Calu3 (cell line): ENCODE measurements at places on chromosomes 7 and 10. TPM values are rescaled to one million over a fixed set of nuclear protein-coding genes. Genes with fewer than 3 reads are reported as not detected.

FFAR4 gene
- 0.61 and 0.97 TPM in 2 replicates for total RNA-seq

HOXA3 gene
- total RNA-seq, result 15.9 and 20.9 TPM in 2 replicates

DKK1 gene
- total RNA-seq, result 122 and 145 TPM in 2 replicates

GRCh38 chr10:103504181-103504783 lies 10.8 kb downstream of the NEURL1 start:
- peak overlapping the region; percentile 50 for H3K27ac ChIP-seq
- H3K36me3 ChIP-seq, result no peaks in the 10 kb centered on the region
- peak; percentile 59 for DNase-seq
- H3K27me3 ChIP-seq, result peaks cover 59% of the 10 kb centered on the region
- H3K4me1 ChIP-seq, result peaks cover 18% of the 10 kb centered on the region

- DNase-seq, result no peak
- no peak overlapping the region for H3K27ac ChIP-seq
- H3K27me3 ChIP-seq, result no peaks in the 10 kb centered on the region
- no peak overlapping the region for H3K4me3 ChIP-seq
- peaks cover 16% of the 10 kb centered on the region for H3K36me3 ChIP-seq
Measured at GRCh38 chr7:44665531-44666213, 59.2 kb downstream of the OGDH start.

GRCh38 chr10:100759331-100759730 lies 13.9 kb downstream of the PAX2 start:
- DNase-seq, result peak; percentile 16
- H3K27me3 ChIP-seq, result peaks cover 96% of the 10 kb centered on the region
- H3K4me1 ChIP-seq, result no peaks in the 10 kb centered on the region
- no peak overlapping the region for H3K27ac ChIP-seq

DNA sequence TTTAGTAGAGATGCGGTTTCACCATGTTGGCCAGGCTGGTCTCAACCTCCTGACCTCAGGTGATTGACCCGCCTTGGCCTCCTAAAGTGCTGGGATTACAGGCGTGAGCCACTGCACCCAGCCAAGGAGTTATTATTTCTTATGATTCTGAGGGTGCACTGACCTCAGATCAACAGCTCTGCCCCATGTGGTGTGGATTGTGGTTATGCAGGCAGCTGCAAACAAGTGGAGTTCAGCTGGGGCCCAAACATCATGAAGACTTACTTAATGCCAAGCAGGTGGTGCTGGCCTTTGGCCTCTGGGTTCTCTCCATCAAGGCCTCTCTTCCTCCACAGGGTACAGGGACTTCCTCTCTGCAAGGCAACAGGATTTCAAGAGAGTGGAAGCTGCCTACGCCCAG lies 45.1 kb upstream of the OPTN start:
- H3K36me3 ChIP-seq, result no peaks in the 10 kb centered on the region
- H3K4me1 ChIP-seq, result no peaks in the 10 kb centered on the region
- H3K27ac ChIP-seq, result no peak overlapping the region
- H3K27me3 ChIP-seq, result peaks cover 77% of the 10 kb centered on the region

DNA sequence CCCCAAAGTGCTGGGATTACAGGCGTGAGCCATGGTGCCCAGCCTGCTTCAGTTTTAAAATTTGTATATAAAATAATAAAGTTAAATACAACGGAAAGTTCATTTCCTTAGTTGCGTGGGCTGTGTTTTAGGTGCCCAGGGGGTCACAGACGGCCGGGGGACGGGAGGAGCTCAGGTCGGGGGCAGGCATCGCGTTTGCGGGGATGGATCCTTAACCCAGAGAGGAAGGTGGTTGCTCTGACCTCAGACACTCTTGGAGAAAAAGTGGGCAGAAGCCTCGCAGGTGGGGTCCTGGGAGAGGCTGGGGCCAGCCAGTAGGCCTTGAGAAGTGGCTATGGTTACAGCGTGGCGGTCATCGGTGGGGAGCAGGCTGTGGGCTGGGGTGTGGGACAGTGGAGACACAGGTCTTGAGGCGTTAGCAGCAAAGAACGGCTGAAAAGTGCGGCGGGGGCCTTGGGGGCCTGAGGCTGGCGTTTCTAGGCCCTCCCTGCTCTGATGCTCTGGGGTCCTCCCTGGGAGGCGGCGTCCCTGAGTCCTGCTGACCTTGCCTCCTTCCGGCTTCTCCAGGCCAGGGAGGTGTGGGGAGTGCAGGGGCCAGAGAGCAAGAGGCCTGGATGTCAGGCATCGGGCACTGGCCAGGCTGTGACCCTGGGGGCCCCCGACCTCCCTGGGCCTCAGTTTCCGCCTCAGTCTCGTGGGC lies 54.4 kb downstream of the UNCX start:
- no peaks in the 10 kb centered on the region for H3K36me3 ChIP-seq
- peaks cover 7% of the 10 kb centered on the region for H3K4me1 ChIP-seq
- H3K27ac ChIP-seq, result no peak overlapping the region
- H3K27me3 ChIP-seq, result peaks cover 95% of the 10 kb centered on the region

GRCh38 chr7:93205046-93205445 lies 21.2 kb downstream of the HEPACAM2 start:
- no peak overlapping the region for H3K4me3 ChIP-seq
- H3K27ac ChIP-seq, result no peak overlapping the region
- H3K4me1 ChIP-seq, result no peaks in the 10 kb centered on the region
- no peak for DNase-seq
- H3K27me3 ChIP-seq, result no peaks in the 10 kb centered on the region

DNA sequence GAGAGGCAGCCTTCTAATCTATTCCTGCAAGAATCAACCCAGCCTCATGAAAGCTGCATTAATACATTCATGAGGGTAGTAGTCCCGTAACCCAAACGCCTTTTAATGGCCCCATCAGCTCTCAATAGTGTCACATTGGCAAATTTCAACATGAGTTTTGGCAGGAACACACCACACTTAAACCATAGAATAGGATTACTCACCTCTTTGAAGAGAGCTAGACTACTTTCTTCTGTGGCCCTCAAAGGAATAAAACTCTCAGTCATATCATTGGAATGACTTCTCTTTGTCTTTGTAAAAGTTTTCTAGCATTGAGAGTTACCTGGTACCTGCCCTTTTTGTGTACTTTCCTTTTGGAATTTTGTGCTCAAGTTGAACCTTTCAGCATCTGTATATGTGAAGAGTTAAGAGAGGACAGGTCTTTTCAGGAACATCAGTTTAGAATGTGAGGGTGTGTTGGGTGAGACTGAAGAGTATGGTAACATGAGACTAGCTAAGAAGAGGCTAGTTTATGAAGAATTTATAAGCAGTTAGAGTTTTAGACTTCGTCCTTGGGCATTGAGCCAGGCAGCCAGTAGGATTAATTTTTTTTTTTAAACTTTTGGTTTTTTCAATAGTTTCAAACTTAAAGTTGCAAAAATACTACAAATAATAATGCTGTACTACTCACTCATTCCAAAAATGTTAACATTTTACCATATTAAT lies 92.6 kb downstream of the MLLT10 start:
- peak overlapping the region; percentile 46 for H3K27ac ChIP-seq
- no peaks in the 10 kb centered on the region for H3K36me3 ChIP-seq
- H3K4me3 ChIP-seq, result no peak overlapping the region
- DNase-seq, result no peak
- H3K4me1 ChIP-seq, result no peaks in the 10 kb centered on the region

DNA sequence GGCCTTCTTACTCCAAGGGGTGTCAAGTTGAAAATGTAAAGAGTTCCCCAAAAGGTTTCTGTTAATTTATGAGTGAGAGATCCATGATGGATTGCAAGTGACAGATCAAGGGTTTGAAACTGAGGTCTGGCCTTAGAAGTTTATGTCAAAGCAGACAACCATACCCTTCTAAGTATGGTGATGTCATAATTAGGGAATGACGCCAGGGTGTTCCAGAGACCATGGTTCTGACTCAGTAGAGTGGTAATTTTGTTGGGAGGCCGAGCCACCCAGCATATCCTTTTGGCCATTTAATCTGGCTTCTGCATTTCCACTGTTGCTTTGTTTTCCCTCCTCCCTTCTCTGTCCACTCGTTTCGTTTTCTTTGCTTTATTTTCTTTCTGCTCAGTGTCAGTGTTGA lies 2.7 kb downstream of the TRUB1 start:
- no peaks in the 10 kb centered on the region for H3K4me1 ChIP-seq
- H3K36me3 ChIP-seq, result peaks cover 27% of the 10 kb centered on the region
- H3K4me3 ChIP-seq, result no peak overlapping the region
- H3K27me3 ChIP-seq, result no peaks in the 10 kb centered on the region
- no peak overlapping the region for H3K27ac ChIP-seq

DNA sequence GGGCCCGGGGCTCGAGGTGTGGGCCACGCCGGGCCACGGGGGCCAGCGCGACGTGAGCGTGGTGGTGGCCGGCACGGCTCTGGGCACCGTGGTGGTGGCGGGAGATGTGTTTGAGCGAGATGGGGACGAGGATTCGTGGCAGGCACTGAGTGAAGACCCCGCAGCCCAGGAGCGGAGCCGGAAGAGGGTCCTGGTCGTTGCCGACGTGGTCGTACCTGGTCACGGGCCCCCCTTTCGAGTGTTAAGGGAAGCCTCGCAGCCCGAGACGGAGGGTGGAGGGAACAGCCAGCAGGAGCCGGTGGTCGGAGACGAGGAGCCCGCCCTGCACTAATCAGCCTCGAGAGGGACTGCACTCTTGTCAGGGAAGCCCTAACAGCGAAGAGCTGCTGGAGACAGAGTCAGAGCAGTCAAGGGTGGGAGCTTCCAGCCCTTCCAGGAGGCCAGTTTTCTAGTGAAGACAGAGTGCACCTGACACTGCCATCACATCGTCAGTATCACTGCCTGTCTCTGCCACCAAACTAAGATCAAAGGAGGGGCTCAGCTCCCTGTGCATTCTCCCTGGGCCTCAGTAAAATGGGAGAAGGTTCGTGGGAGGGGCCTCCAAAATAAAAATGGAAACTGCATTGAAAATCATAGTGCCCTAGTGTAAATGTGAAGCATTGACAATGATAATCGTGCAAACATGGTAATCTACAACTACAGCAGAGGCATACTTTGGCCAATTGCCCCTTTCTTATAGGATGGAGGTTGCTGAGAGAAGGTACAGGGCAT lies 1.3 kb downstream of the MBLAC1 start:
- H3K27ac ChIP-seq, result no peak overlapping the region
- no peak for DNase-seq
- H3K27me3 ChIP-seq, result no peaks in the 10 kb centered on the region
- peak overlapping the region; percentile 88 for H3K4me3 ChIP-seq
- H3K36me3 ChIP-seq, result peaks cover 31% of the 10 kb centered on the region

DNA sequence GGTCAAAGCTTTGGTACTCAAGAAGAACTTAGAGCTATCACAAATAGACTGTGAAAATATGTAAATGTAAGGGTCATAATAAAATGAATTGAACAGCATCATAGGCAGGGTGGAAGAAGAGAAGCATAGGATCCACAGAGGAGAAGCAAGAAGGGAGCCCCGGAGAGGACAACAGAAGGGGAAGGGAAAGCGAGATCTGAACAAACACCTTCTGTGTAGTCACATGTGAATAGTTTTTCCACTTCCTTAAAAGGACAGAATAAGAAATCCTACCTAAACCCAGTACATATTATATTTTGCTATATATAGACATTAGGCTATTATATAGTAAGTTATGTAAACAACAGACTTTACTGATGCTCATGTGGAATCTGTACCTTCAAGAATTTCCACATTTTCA lies 160.2 kb downstream of the DKK1 start:
- H3K4me3 ChIP-seq, result no peak overlapping the region
- H3K27me3 ChIP-seq, result no peaks in the 10 kb centered on the region
- H3K27ac ChIP-seq, result no peak overlapping the region
- H3K4me1 ChIP-seq, result peaks cover 38% of the 10 kb centered on the region
- H3K36me3 ChIP-seq, result no peaks in the 10 kb centered on the region
- DNase-seq, result no peak

DNA sequence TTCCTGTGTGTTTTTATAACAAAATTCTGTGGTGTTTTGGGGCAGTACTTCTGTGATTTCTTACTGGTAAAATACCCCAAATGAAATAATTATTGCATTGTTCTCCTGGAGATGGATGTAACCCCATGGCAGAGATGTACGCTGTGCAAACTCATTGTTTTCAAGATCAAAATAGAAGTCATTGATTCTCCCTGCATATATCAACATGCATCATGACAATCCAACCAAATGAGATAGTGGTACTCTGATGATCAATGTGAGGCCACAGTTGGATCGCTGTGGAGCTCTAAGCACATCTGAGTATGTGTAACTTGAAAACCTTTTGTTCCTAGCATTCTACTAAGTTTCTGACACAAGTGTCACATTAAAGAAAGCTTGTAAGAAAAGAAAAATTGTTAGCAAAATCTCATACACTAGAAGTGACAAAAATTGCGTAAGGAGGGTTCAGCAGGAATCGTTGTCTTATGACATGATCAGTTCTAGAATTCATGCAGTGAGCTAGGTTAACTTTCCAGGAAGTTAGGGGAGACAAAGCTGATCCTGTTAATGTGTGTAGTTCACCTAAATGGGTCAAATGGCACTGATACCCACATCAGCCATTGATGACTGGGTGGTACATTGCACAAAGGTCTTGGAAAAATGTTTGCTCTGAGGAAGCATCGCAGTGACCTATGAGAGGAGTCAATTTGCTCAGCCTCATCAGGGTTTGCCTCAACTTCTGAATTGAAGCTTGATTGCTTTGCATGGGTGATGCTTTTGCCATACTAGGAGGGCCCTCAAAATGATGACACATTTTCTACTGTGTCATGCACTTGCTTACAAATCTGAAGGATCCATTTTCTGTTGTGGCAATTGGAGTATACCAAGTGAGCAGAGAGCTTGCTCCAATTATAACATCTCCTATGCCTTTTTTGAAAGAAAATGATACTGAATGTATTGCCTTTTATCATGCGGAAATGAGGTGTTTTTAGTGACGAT lies 145.1 kb downstream of the PLXDC2 start:
- DNase-seq, result no peak
- H3K27me3 ChIP-seq, result no peaks in the 10 kb centered on the region

- peaks cover 28% of the 10 kb centered on the region for H3K36me3 ChIP-seq
- DNase-seq, result no peak
- no peaks in the 10 kb centered on the region for H3K4me1 ChIP-seq
- no peak overlapping the region for H3K27ac ChIP-seq
- no peak overlapping the region for H3K4me3 ChIP-seq
Measured at GRCh38 chr10:24528946-24529345, 194.7 kb downstream of the ARHGAP21 start.

- no peak overlapping the region for H3K4me3 ChIP-seq
- peaks cover 41% of the 10 kb centered on the region for H3K36me3 ChIP-seq
- no peak for DNase-seq
- no peaks in the 10 kb centered on the region for H3K27me3 ChIP-seq
- H3K4me1 ChIP-seq, result peaks cover 45% of the 10 kb centered on the region
Measured at GRCh38 chr10:110527731-110528171, 30.0 kb downstream of the DUSP5 start.

DNA sequence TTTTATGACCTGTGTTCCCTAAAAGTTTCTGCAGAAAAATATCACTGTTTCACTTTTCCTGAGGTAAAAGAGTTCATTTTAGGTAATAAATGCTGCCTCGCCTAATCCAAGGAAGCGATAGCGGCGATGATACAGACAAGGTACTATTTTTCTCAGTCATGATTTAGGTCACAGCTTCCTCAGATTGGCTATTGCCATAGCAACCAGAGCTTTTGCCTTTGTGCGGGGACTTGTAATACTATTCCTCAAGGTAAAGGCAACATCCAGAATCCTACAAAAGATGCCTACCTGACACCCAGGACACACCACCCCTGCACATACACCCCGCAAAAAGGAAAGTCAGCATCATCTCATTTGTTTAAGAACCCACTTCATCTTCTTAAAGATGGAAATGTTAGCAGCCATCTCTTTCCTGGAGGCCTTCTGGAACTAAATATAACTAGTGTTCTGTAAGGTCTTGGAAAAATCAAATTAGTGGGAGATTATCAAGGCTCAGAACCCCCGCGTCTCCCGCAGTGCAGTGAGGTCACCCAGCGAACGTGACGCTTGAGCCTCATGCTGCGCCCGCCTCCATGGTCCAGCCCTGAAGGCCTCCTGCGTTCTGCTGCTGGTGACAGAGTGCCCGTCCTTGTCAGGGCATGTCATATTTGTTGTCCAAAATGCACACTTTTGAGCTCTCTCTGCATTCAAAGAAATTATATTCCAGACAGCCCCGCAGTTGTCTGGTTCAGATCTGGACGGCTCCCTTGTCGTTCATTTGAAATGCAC lies 402.0 kb upstream of the RNF32 start:
- H3K27me3 ChIP-seq, result peaks cover 50% of the 10 kb centered on the region
- H3K4me3 ChIP-seq, result no peak overlapping the region
- no peak overlapping the region for H3K27ac ChIP-seq
- no peak for DNase-seq
- H3K4me1 ChIP-seq, result no peaks in the 10 kb centered on the region
